ENCODE measurements at places on chromosomes 2 and 18.
A peak's percentile ranks its signal among the peaks of the same experiment; 100 is the strongest.

GRCh38 chr2:160564591-160564990 is 71.0 kb upstream of the RBMS1 start:
- no peak for DNase-seq

GRCh38 chr2:238338710-238339394 is 18.5 kb downstream of the TRAF3IP1 start:
- DNase-seq, result no peak

- peak; percentile 39 for DNase-seq
These were observed 503 bp downstream of the ZNF513 start for GRCh38 chr2:27379836-27380625.

GRCh38 chr2:127193164-127193966 is 26.7 kb downstream of the CYP27C1 start:
- DNase-seq, result no peak

DNA sequence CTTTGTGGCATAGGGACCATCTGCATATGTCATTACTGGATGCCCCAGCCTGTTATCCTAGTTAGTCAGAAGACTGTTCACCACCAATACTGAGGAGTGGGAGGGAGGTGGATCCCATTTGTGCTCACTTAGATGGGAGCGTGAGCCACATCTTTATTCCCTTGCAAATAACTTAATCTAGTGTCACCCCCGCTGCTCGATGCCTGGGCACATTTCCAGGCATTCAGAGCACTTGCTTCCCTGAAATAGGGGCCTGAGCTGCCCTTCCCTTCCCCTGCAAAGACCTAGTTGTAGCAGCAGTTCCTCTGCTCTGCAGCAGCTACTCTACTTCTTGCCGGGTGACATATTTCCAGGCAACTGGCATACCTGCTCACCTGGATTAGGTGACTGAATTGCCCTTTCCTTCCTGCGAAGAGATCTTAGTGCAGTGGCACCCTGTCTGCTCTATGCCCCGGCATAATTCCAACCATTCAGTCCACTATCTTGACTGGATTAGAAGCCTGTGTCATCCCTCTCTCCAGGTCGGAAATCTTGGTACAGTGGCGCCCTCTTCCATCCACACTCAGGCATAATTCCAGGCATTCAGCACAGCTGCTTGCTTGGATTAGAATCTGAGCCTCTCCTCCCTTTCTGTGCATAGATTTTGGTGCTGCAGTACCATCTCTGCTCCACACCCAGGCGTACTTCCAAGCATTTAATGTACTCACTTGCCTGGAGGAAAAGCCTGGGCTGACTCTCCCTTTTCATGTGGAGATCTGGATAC is 1389.1 kb upstream of the TMEFF2 start:
- no peak for DNase-seq

- no peak for DNase-seq
These were observed 504.8 kb upstream of the KLHL29 start for GRCh38 chr2:22880161-22880560.

- no peak for DNase-seq
These were observed 112.5 kb upstream of the SLC38A11 start for GRCh38 chr2:165067643-165068486.

DNA sequence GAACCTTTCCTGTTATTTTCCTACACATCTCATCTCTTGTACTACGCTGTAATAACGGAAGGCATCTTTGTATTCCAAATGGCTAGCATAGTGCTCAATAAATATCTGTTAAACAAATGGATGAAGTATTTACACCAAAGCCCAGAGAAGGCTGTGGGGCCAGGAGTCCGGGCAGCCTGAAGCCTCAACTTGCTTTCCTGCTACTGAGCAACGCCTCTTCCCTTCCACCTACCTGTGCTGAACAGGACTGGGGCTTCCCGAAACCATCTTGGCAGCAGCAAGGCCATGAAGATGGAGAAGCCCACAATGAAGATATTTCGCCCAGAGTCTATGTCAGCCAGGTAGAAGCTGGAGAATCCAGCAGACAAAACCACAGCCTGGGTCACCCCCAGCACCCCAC is 2.5 kb upstream of the NHEJ1 start:
- no peak for DNase-seq

GRCh38 chr2:32249731-32250236 is 14.9 kb downstream of the NLRC4 start:
- no peak for DNase-seq

- no peak for DNase-seq
These were observed 66.3 kb downstream of the IRS1 start for GRCh38 chr2:226733189-226733858.

DNA sequence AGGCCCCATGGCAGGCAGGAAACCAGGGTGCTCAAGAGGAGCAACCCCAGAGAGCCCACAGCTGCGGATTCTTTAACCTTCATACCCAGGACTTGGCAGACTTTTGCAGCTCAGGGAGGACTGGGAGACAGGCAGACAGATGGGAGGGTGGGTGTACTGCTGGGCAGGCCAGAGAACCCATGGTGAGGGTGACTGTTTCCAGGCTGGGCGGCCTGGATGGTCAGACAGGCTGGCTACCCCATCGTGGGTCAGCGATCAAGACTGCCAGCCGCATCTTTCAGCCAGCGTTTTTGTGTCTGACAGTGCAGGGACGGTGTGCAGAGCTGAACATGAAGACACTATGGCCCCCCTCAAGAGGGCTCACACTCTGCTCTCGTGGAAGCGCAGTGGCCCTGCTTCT is 82.2 kb downstream of the MARCO start:
- no peak for DNase-seq

DNA sequence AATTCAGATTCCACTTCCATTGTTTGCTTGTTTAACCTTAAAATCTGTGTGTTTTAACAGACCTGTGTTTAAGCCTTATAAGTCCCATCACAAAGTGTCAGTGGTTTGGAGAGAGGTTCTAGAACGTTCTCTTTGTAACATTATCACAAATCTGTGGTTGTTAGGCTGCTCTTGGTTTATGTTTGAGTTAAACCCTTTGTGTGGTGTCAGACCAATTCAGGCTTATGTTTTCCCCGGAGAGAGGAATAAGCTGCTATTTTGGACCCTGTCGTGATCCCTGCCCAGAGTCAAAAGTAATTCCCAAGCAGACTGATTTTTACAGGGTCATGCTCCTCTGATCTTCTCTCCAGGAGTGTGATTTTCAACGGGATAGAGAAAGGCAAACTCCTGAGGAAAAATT is 43.8 kb upstream of the LTBP1 start:
- no peak for DNase-seq

DNA sequence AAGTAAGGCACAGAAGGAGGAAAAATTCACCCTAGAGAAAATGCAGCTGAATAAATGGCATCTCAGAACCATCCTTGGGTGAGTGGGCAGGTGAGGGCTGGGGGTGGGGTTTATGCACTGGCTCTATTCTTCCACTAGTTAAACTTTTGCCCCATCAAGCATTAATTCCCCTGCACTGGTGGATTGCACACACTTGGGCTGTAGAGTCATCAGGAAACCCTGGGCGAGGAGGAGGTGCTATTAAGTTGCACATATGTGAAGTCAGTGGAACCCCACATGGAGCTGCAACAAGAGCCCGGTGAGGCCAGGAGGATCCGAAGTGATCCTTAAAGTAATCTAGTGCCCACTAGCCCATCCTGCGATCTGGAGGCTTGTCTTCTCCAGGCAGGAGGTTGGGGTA is 6.8 kb upstream of the DNAJB2 start:
- no peak for DNase-seq

DNA sequence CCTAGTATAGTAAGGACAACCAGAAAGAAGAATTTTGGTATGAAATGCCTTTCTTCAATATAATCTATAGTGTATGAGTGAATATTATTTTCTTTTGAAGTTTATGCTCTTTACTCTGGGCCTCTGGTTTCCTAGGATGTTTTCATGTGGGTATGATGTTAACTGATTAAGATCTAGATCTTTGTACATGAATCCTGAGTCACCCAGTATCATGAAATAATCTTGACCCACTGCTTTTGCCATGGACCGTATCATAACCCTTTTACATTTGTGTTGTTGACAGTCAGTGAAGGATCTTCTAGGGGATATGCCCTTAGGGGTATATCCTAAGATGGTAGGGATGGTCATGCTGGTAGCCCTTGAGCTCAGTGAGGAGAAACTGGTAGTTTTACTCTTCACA is 100.3 kb downstream of the RAB3GAP1 start:
- no peak for DNase-seq

GRCh38 chr2:20135631-20136050 is 84.2 kb upstream of the LAPTM4A start:
- peak; percentile 5 for DNase-seq

DNA sequence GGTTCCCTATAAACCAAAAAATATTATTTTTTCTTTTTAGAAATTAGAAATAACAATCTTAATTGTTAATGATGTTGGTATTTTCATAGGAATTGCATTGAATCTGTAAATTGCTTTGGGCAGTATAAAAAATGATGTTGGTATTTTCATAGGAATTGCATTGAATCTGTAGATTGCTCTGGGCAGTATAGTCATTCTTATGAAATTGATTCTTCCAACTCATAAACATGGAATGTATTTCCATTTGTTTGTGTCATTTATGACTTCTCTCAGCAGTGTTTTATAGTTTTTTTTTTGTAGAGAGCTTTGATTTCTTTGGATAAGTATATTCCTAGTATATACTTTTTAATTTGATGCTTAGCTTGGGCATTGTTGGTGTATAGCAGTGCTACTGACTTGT is 82.0 kb upstream of the NT5C1B start:
- DNase-seq, result no peak

- no peak for DNase-seq
These were observed 26.0 kb downstream of the ACADL start for GRCh38 chr2:210199186-210199765.

- no peak for DNase-seq
These were observed 83.2 kb downstream of the DDX1 start for GRCh38 chr2:15674637-15675455.

DNA sequence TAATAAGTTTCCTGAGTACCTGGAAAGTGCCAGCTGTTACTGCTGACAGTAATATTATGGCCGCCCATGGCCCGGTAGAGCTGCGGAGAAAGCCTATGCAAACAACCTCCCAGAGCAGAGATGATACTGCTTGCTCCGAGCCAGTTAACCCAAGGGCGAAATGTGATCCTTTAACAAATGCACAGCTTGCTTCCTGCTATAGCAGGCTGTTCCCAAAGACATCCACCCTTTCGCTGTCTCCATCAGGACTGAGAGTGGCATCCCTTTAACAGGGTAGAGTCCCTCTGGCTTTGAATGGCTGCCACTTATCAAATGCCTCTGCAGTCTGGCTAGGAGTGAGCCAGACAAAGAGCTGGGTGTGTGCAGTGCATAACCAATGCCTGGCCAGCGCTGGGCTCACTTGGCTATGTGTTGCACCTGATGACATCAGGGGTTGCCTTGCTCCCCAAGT is 69.7 kb upstream of the DAPL1 start:
- DNase-seq, result no peak

DNA sequence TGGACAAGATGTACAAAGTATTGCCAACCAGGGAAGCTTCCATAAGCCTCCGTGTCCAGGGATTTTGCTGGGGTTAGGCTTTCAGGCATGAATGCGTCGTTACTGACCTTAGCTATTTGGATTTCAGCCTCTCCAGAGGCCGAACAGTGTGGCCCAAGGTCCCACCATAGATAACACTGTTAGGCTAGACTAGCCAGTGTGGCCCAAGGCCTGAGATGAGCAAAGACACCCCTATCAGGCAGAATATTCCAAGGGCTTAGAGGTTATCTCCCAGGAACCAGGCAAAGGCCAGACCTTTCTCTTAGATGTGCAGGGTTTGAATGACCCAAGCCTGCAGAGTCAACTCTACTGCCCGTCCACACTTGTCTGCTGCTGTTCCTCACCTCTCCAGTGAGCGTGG is 131.7 kb upstream of the NDUFV2 start:
- DNase-seq, result no peak

GRCh38 chr2:187050409-187050998 is 201.5 kb upstream of the ZSWIM2 start:
- DNase-seq, result no peak

DNA sequence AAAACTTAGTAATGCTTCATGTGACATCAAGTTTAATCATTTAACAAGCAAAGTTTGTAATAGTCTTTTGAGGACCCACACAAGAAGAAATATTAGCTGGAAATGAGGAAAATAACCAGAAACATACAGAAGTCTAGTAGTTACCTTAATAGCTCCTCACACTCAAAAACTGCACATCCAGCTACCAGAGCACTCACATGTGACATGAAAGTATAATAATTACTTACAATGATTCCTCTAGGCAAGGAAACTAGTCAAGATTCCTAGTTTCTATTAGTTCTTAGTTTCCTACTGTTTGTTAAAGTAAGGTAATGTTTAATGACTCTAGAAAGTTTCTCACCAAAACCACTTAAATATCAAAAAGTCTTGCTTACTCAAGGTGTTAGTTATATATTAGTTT is 335.8 kb downstream of the RAD51AP2 start:
- no peak for DNase-seq

DNA sequence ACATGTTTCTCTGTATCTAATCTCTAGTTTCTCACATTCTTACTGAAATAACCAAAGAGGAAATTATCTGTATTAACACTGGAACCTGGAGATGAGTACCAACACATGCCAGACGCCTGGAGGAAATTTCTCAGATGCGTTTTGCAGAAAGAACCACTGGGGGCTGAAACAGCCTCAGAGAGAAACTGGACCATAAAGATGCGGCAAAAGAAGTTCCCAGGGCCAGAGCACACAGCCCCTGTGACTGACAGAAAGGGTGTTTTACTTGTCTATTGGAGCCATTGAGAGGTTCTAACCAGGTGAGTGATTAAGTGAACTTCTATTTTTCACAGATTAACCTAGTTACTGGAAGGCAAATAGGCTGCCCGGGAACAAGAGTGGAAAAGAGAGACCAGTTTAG is 103.9 kb downstream of the EVA1A start:
- DNase-seq, result no peak

GRCh38 chr2:45898819-45899218 is 247.3 kb downstream of the PRKCE start:
- no peak for DNase-seq

DNA sequence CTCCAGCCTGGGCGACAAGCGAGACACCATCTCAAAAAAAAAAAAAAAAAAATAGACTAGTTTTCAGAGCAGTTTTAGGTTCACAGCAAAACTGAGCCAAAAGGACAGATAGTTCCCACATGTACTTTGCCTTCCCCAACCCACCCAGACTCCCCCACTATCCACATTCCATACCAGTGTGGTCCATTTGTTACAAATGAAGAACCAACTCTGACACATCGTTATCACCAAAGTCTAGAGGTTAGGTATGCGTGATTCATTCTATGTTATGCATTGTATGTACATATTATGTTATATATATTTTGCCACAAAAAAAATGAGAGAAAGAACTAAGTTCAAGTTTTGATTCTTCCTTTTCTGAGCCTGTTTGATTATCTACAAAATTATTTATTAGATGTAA is 3.5 kb downstream of the DUSP11 start:
- DNase-seq, result no peak

GRCh38 chr2:237665713-237666143 is 38.3 kb downstream of the LRRFIP1 start:
- DNase-seq, result no peak

DNA sequence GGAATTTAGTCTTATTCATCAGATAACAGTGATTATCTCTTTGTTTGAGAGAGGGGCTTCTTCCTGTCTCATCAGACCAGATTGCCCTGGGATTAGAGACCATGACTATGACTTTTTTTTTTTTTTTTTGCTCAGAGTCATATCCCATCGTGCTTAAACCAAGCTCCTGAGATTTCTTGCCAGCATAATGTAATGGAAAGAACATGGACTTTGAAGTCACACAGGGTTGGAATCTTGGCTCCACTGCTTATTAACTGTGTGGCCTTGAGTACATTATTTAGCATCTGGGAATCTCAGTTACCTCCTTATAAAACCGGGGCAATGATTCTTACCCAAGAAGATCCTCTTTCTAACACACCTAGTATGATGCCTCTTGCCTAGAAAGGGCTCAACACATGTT is 268.3 kb downstream of the DYSF start:
- DNase-seq, result no peak

- DNase-seq, result no peak
These were observed 53.9 kb downstream of the MAP4K3 start for GRCh38 chr2:39383146-39383545.

Measured in effector memory CD8-positive, alpha-beta T cell (primary cell).